ENCODE measurements at places on chromosomes 13 and 19.

DNA sequence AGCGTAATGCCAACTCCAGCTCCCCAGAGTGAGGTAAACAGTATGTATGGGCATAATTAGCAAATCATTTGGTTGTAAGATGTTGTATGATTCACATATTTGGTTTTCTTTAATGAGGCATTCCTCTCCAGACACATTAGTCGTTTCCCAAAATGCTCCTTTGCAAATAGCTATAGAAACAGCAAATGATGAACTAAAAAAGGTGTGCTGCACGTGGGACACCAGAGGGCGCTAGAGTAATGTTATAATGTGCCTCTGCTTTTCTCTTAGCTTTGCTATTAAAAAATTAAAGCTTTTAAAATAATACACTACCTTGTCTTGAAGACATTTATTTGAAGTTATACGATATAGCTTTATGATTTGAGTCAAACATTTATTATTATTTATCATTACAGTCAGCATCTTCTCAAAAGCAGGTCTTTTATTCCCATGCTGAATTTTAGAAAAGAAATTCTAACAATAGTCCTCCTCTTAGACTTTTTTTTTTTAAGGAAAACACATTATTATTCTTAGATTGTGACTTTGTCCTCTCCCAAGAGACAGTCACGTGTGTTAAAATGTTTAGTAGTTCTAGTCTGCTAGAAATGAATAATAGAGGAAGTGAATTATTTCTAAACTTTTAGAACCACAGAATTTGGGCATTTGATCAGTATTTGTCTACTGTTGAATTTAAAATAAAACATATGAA lies 121.6 kb upstream of the FRY start:
- peak; percentile 18 for DNase-seq

DNA sequence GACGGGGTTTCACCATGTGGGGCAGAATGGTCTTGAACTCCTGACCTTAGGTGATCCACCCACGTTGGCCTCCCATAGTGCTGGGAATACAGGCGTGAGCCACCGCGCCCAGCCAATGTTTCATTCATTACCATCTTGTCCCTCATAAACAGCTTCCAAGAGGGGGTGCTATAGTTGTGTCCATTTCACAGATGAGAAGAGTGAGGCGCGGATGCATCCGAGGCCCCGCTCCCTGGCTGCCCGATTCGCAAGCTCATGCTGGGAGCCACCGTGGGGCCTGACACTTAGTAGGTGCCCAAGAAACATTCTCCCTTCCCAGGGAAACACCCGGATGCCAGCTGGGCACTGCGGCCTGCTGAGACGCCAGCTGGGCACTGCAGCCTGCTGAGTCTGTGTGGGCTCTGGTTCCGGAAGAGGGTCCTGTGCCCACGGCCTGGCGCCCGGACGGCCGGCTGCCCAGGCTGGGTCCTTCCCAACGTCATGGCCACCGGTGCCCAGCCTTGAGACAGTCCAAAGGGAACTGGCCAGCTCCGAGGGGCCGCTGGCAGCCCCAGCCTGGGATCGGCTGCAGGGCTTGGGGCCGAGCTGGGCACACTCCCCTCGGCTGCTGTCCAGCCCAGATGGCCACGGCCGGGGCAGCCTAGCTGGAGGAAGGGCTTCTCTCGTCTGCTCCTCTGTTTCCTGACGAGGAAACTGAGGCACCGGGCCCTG lies 54.7 kb downstream of the NFIC start:
- no peak for DNase-seq

GRCh38 chr13:113800576-113800926 lies 41.5 kb downstream of the TMEM255B start:
- DNase-seq: no peak

DNA sequence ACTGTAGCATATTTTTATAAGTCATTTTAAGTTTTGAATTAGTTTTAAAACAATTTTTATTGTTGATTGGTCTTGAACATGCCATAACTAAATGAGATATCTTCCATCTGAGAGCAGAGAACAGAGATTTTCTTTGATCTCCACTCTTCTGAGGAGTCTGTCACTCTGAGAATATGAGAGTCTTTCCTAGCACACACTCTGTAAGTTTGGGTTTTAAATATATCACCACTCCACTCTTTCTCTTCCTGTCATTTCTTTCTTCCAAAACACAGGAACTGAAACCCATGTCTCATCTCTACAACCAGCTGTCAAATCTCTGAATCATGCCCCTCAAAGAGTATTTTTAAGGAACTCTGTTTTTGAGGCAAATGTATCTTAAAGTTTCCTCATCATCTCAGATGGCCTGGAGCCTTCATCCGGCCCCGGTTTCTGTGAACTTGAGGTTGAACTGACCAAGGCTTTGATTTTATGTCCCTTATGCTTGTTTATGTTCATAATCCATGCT lies 698.2 kb upstream of the SGCG start:
- no peak for DNase-seq

GRCh38 chr19:36527873-36528193 lies 238 bp downstream of the ZNF260 start:
- no peak for DNase-seq

GRCh38 chr19:41923045-41923788 lies 5.0 kb downstream of the ERFL start:
- no peak for DNase-seq
